ENCODE measurements at places on chromosomes 2 and 18. TPM values are rescaled to one million over a fixed set of nuclear protein-coding genes. Genes with fewer than 3 reads are reported as not detected.

DNA sequence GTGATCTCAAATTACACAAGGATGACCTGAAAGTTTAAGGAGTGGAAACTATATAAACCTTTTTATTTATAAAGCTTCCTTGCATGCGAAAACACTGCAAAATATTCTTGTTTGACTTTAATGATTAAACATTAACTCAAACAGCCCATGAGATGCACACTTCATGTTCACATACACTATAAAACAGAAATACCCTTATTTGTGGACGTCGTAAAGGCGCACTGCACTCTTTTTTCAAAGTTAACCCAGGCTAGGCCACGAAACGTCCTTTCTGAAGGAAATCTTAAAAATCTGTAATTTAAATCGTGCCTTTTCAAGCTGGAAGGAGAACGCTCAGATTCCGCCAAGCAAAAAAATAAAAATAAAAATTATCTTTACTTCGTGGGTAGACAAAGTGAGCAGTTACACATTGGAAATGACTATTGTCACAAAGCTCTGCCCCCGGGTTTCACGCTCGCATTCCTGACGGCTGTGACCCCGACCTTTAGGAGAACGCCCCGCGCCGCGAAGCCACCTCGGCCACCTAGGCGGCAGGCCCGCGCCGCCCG lies 728 bp downstream of the FAM168B start:
- DNase-seq: no peak

DNA sequence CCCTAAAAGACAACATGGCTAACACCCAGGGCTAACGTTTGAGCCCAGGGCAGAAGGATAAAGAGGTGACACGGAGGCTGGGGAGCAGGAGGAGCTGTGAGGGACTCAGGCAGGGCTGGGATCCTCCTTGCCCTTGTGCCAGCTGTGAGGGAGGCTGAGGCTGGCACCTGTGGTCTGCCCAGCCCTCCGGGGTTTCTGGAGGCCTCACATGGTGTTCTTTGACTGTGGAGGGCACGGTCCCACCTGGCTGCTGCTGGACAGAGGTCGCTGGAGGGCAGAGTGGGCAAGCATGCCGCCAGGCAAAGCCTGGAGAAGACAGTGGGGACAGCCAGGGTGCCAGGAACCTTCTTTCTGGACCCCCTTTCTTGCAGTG lies 26.8 kb upstream of the CNNM3 start:
- no peak for DNase-seq

DNA sequence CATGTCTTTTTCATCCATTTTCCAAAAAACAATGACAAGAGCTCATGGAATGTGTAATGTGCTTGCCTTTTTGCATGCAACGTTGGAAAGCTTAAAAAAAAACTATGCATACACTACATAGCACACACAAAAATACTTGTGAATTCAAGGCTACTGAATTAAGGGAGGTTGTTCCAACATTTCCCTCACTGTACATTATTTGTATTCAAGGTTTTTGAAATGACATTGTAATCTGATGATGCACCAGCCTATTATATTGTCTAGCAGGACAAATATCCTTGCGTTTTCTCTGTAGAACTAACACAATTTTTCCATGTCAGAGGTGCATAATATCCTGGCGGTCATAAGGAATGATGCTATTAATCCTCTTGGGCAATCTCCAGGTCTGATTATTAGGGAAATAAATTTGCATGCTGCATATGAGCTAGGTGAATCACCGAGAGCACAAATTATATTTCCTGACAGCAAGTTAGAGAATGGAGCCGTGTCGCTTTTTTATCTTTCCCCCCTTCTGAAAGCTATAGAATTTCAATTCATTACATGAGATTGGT lies 836.9 kb upstream of the FANCL start:
- no peak for DNase-seq

GRCh38 chr18:55248495-55248894 lies 289.2 kb upstream of the CCDC68 start:
- DNase-seq: no peak

DNA sequence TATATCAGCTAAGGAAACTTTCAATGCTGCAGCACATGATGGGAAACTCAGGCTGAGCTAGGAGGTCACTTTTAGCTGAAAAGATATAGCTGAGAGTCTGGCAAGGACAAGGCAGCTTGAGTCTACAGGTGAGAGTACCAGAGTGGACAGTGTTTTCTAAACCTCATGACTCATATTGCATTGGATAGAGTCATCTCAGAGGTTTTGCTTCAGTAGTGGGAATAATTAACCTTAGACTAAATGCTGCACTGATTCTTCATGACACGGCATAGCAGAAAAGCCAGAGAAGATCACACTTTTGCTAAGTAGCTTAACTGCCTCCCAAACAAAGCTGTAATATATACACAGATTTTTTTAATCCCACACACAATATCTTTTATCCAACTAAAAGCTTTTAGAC lies 865.0 kb upstream of the CDH2 start:
- DNase-seq: no peak

CTAGE1 gene
- total RNA-seq: not detected

GKN2 gene
- not detected for total RNA-seq

DNA sequence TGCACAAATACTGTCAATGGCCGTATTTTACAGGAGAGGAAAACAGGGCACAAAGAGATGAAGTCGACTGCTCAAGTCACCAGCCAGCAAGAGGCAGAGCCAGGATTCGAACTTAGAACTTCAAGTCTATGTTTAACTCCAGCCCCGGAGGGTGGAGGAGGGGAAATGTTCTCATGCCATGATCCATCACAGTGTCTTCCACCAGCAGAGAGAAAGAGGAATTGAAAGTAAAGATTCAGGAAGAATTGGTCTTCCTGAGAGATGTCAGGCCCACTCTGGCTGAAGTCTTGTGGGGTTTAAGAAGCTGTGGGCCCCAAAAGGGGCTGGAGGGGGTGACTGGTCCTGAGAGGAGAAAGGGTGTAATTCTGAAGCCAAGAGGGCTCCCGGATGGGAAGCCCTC lies 260.0 kb downstream of the TNS1 start:
- DNase-seq: no peak

TIGD1 gene
- total RNA-seq: 4.3 TPM

CAPN13 gene
- total RNA-seq: not detected

DNA sequence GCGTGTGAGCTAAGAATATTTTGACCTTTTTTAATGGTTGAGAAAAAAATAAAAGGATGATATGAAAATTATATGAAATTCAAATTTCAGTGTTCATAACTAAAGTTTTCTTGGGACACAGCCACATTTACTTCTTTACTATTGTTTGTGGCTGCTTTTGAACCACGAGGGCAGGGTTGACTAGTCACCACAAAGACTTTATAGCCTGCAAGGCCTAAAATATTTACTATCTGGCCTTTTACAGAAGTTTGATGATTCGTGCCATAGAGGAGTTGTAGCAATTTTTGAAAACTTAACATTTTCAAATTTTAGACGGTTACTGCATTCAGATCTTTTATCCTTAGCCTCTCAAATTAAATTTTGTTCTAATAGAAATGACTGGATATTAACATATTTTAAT lies 69.9 kb downstream of the LIMS1 start:
- no peak for DNase-seq
